ENCODE measurements at places on chromosomes 6 and 20. TPM values are rescaled to one million over a fixed set of nuclear protein-coding genes. Genes with fewer than 3 reads are reported as not detected.
A peak's percentile ranks its signal among the peaks of the same experiment; 100 is the strongest.

Gene TRERF1
- polyA plus RNA-seq = 0.35 TPM

Gene CST5
- polyA plus RNA-seq = not detected

Gene SIGLEC1
- 2.3 TPM for polyA plus RNA-seq

DNA sequence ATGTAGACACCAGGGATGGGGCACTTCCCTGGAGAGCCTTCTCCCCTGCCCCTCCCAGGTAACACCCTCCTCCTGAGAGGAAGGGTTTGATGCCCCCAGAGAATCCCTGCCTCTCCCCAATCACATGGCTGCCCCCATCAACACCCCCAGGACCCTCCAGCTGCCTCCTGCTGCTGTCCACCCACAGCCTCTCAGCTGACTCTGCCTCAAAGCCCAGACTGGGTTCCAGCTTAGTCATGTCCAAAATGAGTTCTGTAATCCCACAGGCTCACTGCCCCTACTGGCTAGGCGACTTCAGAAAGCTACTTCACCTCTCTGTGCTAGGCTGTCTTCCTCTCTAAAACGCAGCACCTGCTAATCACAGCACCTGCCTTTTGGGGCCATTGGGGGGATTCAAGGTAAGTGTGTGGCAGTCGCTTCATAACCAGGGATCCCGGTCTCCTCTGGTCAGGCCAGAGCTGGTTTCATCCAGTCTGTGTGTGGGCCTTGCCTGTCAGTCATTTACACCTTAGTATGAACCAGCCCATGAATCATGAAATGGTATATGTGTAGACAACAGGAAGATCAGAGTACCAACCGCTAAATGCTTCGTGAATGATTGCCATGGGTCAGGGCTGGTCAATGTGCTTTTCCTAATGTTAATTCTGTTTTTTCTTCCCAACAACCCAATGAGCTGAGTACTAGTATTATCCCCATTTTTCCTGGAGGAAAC is 40.4 kb downstream of the TFEB start:
- DNase-seq = no peak
- no peak overlapping the region for H3K4me3 ChIP-seq
- H3K36me3 ChIP-seq = no peaks in the 10 kb centered on the region
- no peak overlapping the region for H3K27ac ChIP-seq
- no peaks in the 10 kb centered on the region for H3K4me1 ChIP-seq
- H3K27me3 ChIP-seq = no peaks in the 10 kb centered on the region

GRCh38 chr20:45047581-45048119 is 53.3 kb downstream of the KCNS1 start:
- H3K4me3 ChIP-seq = no peak overlapping the region
- H3K36me3 ChIP-seq = no peaks in the 10 kb centered on the region
- no peaks in the 10 kb centered on the region for H3K27me3 ChIP-seq
- no peak for DNase-seq
- no peak overlapping the region for H3K27ac ChIP-seq
- H3K4me1 ChIP-seq = no peaks in the 10 kb centered on the region

DNA sequence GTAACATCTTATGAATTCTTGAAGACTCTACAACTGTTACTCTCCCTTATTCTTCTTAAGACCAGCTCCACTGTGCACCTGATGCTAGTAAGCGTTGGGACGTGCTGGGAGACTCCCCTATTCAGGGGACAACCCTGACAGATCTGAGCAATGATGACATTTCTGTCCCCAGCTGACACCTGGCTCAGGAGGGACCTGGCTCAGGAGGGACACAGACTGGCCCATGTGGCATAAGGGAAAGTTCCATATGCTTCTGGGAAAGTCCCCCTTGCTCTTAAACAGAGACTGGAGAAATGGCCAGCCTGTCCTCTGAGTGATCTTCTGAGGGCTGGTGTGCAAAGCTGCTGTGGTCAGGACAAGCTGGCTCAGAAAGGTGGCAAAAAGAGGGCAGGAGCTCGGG is 10.0 kb upstream of the CD93 start:
- no peaks in the 10 kb centered on the region for H3K27me3 ChIP-seq
- DNase-seq = no peak
- no peaks in the 10 kb centered on the region for H3K4me1 ChIP-seq
- no peak overlapping the region for H3K4me3 ChIP-seq
- no peak overlapping the region for H3K27ac ChIP-seq
- H3K36me3 ChIP-seq = no peaks in the 10 kb centered on the region

DNA sequence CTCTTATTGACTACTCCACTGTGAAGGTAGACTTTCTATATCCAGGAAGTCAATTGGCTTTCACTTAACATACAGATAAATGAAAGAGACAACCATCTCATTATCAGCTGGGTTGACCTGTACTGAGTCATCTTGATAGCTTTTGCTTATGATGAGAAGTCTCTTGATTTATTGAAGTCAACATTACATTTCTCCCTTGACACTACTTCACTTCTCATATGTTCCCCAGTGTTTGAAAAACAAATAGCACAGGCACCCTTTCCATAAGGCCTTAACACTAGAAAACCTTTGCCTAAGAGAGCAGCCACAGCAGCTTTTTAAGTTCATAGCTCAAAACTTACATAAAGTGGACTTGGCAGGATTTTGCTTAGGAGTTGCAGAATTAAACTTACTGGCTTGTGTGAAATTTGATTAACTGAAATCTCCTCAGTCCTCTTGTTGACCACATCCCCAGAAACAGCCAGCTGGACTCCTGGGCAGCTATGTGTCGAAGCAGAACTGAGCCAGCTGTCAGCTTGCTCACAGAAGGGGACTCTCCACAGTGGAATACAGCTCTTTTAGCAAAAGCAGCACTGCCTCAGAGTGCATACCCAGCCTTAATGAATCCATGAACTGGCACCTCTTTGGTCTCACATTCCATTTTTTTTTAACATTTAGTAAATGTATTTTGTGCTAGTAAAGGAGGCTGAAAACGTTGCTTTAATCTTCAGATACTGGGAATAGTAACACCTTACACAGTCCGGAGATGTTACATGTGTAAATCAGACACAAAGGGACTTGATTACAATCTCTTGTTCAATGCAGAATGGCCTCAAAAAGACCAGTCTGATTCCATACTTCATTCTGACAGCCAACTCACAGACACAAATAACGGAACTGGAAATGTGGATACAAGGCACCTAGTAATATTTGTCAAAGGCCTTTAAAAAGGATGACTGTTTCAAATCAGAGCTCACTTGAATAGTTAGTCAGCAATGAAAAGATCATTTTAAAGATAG is 1532.7 kb downstream of the HACE1 start:
- no peak overlapping the region for H3K27ac ChIP-seq
- DNase-seq = no peak
- no peaks in the 10 kb centered on the region for H3K36me3 ChIP-seq
- peaks cover under 1% of the 10 kb centered on the region for H3K4me1 ChIP-seq
- no peak overlapping the region for H3K4me3 ChIP-seq

- no peaks in the 10 kb centered on the region for H3K27me3 ChIP-seq
- H3K36me3 ChIP-seq = peaks cover 1% of the 10 kb centered on the region
- H3K4me3 ChIP-seq = no peak overlapping the region
- peaks cover 18% of the 10 kb centered on the region for H3K4me1 ChIP-seq
- peak; percentile 70 for DNase-seq
Observed at GRCh38 chr20:32456869-32457478, 98.8 kb downstream of the ASXL1 start.

DNA sequence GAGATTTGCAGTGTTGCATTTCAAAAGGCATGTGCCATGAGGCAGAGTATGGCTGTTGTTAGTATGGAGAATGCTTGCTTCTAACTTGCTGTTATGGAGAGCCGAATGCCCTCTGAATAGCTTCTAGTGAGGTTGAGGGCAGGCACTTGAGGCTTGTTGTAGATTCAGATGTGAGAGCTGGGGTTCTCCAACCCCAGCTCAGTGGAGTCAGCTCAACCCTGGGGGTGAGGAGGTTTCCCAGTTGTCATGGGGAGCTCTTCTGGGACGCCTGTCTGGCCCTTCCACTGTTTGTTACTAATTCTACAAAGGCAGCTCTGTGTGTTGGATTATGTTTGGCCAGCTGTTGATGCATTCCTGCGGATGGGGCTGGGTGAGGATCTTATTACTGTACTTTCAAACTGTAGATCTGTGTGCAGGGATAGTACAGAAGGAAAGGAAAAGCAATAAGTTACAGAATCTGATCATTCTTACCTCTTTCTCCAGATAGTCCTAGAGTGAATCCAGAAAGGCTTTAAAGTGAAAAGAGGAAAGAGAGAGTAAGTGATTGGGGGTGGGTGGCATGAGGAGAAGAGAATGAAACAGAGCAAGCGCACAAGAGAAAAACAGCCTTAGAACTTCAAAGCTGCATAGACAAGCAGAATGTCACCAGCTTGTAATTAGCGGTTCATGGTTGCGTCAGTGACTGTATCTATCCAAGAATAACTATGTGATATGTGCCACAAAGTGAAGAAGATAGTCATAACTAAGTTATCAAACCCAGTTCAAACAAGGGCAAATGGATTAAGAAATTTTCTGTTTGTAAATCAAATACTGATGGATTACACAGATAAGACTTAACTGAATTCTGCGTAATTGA is 148.7 kb downstream of the PRL start:
- no peak overlapping the region for H3K4me3 ChIP-seq
- DNase-seq = no peak
- H3K27me3 ChIP-seq = no peaks in the 10 kb centered on the region
- no peaks in the 10 kb centered on the region for H3K4me1 ChIP-seq
- H3K36me3 ChIP-seq = no peaks in the 10 kb centered on the region

GRCh38 chr6:101163611-101164010 is 229.9 kb upstream of the GRIK2 start:
- H3K4me1 ChIP-seq = no peaks in the 10 kb centered on the region
- no peaks in the 10 kb centered on the region for H3K27me3 ChIP-seq

DNA sequence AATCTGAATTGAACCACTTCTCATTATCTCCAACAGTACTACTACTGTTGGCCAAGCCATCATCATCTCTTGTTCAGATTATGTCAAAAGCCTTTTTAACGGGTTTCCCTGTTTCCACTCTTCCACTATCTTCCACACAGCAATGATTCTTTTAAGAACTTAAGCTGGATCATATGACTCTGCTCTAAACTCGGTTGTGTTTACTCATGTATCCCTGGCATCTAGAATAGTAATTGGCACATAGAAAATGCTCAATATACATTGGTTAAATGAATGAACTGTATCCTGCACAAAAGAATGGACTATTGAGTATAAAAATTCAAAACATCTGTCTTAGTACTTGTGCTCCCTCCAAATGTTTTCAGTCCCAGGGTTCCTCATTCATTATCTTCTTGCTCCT is 2.8 kb upstream of the COX7A2 start:
- DNase-seq = no peak
- H3K4me1 ChIP-seq = no peaks in the 10 kb centered on the region
- no peak overlapping the region for H3K4me3 ChIP-seq
- no peak overlapping the region for H3K27ac ChIP-seq

- no peaks in the 10 kb centered on the region for H3K36me3 ChIP-seq
- no peak for DNase-seq
Observed at GRCh38 chr6:1406306-1407072, 17.1 kb downstream of the FOXF2 start.

- no peak overlapping the region for H3K4me3 ChIP-seq
- H3K36me3 ChIP-seq = no peaks in the 10 kb centered on the region
- no peak overlapping the region for H3K27ac ChIP-seq
- no peak for DNase-seq
- no peaks in the 10 kb centered on the region for H3K4me1 ChIP-seq
Observed at GRCh38 chr6:47239546-47239945, 70.2 kb downstream of the TNFRSF21 start.

- H3K4me3 ChIP-seq = no peak overlapping the region
- H3K4me1 ChIP-seq = peaks cover 16% of the 10 kb centered on the region
- no peaks in the 10 kb centered on the region for H3K27me3 ChIP-seq
- no peak overlapping the region for H3K27ac ChIP-seq
- DNase-seq = no peak
Observed at GRCh38 chr6:37988696-37989095, 169.2 kb downstream of the ZFAND3 start.

DNA sequence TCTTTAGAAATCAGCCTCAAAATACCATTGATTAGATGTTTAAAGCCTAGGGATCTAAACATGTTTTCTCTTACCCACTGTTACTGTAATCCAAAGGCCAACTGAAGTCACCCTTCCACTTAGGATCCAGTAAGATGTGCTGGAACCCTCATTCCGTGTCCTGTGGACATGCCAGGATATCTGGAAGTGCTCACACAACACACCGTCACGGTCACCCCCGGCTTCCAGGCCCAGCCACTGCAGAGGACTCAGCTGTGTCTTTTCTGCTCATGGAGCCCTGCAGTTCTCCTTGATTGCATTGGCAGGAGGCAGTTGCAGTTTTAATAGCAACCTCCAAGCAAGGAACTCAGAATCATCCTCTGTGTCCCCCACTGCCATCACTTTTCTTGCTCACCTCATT is 93.3 kb downstream of the CAP2 start:
- H3K27ac ChIP-seq = no peak overlapping the region
- no peaks in the 10 kb centered on the region for H3K36me3 ChIP-seq
- H3K4me3 ChIP-seq = no peak overlapping the region
- H3K27me3 ChIP-seq = no peaks in the 10 kb centered on the region
- no peak for DNase-seq

- H3K4me1 ChIP-seq = no peaks in the 10 kb centered on the region
- peak overlapping the region; percentile 33 for H3K27ac ChIP-seq
- peak overlapping the region; percentile 44 for H3K4me3 ChIP-seq
- H3K36me3 ChIP-seq = no peaks in the 10 kb centered on the region
- H3K27me3 ChIP-seq = no peaks in the 10 kb centered on the region
- DNase-seq = peak; percentile 64
Observed at GRCh38 chr6:77650098-77650663, 2.7 kb upstream of the MEI4 start.

DNA sequence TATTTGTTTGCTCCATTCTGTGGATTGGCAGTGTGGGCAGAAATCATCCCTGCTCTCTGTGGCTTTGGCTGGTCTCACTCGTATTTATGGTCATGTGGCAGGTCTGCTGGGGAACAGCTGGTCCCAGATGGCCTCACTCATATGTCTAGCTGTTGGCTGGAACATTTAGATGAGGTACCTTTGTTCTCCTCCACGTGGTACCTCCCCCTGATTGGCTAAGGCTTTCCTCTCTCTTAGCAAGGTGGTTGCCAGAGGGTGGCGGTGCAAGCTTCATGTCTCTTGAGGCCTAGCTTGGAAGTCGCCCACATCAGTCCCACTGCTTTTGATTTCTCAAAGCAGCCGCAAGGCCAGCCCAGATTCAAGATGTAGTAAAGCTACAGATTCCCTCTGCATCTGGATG is 348.5 kb upstream of the BTBD3 start:
- DNase-seq = no peak
- H3K36me3 ChIP-seq = no peaks in the 10 kb centered on the region
- H3K4me3 ChIP-seq = no peak overlapping the region
- no peak overlapping the region for H3K27ac ChIP-seq
